H9 (cell line): ENCODE measurements at places on chromosomes 13 and 19.
A peak's percentile ranks its signal among the peaks of the same experiment; 100 is the strongest.

- peak; percentile 96 for DNase-seq
These were observed 21.6 kb downstream of the FAM124A start for GRCh38 chr13:51243832-51244231.

- no peak for DNase-seq
These were observed 15.0 kb downstream of the LIPE start for GRCh38 chr19:42412227-42412626.

DNA sequence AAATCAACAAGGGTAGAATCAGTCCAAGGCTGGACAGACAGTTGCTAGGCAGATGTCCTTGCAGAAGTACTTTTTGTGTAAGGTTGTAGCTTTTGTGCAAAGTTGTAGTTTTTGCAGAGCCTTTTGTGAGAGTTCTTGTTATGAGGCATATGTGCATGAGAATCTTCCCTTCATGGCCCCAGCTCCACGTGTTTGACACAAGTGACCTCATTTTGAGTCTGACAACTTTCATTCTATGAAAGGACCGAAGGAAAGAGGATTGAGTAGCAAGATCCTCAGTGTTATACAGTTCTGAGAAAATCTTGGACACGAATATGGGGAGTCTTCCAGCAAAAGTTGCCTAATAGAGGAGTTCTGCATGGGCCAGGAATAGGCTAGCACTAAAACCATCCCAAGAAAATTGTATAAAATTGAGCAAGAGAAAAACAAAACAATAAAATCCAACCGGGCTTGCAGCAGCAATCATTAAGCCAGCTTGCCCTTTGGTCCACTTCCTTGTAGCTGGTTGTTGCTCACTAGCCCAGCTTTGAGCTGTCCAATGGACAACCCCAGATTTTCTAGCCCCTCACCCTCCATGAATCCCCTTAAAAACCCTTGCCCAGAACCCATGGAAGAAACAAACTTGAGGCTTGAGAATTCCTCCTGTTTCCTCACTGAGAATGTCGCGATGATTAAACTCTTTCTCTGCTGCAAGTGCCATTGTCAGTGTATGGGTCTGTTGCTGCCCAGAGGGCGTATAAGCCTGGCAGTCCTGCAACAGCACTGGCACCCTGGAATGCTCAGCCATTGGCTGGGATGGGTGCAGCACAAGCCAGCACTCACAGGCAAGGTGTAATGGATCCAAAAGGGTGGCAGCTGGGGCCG lies 6.5 kb downstream of the EPSTI1 start:
- peak; percentile 32 for DNase-seq

- DNase-seq, result no peak
These were observed 122.4 kb downstream of the TRPC4 start for GRCh38 chr13:37747071-37747612.

DNA sequence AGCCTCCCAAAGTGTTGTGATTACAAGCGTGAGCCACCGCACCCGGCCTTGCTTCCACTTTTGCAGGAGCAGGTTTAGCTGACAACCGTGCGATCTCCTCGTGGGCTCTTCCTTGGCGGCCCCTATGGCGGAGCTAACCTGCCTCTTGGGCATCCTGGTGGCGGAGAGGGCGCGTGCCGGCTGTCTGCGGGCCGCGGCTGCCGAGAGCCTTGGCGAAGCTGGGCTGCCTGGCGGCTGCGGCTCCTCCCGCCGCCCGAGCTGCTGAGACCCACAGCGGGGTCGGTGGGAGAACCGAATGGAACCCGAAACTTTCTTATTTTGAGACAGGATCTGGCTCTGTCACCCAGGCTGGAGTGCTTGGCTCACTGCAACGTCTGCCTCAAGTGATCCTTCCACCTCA lies 55.7 kb downstream of the NLRP12 start:
- no peak for DNase-seq

DNA sequence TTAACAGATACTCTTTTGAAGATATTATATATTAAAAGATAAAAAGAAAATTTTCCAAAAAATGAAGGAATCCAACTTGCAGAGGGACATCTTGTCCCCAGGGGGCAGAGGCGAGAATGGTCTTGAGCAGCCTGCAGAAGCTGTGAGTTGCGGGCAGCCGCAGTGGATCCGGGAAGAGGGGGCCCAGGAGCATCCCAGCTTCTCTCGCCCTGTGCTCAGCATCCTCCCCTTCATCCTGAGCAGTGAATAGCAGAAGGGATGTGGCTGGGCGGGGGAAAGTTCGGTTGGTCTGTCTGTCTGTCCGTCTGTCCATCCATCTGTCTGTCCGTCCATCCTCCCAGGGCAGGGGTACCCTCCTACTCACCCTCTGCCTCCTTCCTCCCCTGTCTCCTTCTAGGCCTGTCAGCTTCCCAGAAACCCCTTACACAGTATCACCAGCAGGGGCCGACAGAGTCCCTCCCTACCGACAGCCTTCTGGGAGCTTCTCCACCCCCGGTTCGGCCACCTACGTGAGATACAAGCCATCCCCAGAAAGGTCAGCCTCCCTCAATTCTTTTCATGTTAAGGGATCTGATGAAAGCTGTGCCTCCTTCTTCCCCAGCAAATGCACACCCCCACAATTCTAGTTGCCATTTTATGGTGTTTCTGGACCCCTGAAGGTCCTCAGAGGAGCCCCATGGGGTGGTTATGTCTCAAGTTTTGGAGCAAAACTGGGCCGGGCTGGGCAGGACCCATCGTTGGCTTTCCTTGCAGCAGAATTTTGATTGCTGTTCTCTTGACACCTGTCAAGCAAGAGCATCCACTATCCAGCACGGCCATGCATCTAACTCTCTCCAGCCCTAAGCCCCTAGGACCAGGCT lies 81.6 kb downstream of the DPF1 start:
- peak; percentile 85 for DNase-seq

DNA sequence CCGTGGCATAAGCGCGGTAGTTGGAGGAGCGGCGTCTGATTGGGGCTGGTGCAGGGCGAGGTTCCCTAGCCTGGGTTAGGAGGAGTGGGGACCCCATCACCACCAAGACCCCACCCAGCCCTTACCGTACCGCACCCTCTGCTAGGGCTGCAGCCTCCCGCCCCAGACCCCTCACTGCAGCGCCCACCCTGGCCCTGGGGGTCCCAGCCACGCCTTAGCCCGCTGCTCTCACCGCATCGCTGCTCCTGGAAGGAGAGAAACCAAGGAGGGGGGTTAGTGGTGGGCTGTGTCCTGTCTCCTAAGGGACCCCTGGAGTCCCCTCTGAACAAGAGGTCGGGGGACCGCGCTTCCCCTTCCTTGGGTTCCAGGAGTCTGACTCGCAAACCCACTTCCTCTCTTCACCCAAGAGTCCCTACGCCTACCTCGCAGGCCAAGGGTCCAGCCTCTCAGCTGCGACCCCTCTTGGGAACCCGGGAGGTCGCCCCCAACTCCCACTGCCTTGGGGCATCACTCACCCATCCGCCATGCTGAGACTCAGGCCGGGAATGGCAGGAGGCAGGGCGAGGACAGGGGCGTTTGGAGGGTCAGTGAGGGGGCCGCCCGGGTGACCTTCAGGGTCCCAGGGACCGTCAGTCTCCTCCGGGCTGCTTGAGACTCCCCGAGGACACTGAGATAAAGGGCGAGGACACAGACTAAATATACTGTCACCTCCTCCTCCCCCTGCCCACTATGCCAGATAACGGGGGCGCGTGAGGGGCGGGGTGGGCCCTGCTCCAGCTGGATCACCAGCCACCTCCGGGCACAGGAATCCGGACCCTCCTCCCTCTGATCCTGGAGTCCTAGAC lies at the start of gene TNNI3:
Gene TNNI3 (minus strand): TSS at position 669 of the 845 bp plus-strand sequence. CDS start 143 bp downstream, at position 526.
- DNase-seq, result no peak
